ENCODE measurements at places on chromosomes 16 and 17.
A peak's percentile ranks its signal among the peaks of the same experiment; 100 is the strongest.

- no peak for DNase-seq
Measured at GRCh38 chr17:1362065-1362848, 37.8 kb downstream of the YWHAE start.

- no peak for DNase-seq
Measured at GRCh38 chr16:4899474-4899846, 37.5 kb downstream of the PPL start.

DNA sequence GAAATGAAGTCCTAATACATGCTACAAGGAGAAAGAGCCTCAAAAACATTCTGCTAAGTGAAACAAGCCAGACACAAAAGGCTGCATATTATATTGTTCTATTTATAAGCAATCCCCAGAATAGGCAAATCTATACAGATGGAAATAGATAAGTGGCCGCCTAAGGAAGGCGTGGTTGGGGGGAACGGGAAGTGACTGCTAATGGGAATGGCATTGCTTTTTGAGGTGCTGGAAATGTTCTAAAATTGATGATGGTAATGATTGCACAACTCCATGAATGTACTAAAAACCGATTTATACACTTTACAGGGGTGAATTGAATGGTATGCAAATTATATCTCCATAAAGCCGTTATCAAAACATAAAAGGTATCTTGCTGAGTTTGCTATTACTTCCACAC lies 67.7 kb downstream of the GAS7 start:
- no peak for DNase-seq

DNA sequence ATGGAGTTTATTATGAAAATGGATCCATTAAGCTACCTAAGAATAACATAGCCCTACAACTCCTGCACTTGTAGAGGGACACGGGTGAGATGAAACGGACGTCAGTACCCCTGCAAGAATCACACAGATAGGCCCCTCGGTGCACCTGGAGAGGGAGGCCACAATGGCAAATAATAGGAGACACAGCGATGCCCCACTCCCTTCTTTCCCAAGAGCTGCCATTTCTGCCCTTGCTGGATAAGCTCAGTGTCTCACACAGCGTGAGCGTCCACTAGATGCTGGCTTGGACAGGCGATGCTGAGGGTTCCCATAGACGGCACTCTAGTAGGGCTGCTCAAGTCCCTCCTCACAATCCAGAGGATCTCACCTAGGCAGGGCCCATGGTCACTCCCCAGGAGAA lies 67.8 kb downstream of the ADCY9 start:
- no peak for DNase-seq

DNA sequence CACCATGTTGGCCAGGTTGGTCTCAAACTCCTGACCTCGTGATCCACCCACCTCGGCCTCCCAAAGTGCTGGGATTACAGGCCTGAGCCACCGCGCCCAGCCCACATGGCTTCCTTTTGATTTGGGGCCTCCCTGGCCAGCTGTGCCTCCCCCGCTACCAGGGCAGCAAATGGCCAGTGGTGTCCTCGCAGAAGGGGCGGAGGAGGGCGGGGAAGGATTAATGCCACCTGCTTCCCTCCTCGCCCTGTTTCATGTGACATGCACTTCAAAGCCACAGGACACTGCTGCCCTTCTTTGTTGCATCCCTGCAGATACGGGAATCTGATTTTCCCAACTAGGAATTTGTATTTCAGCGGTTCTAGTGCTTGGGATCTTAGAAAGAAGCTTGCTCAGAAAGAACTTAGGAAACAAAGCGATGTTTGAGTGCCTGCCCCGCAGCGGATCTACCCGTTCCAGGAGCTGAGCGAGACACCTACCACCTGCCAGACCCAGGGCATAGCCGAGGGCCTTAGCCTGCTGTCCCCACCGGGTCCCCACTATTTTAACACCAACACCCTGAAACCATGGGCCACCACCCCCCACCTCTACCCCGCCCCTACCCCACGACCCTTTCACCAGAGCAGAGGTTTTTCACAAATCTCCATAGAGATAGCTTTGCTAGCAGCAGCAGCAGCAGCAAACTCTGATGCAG lies 37.7 kb upstream of the CCDC182 start:
- DNase-seq, result no peak

- no peak for DNase-seq
Measured at GRCh38 chr17:74251569-74251968, 22.5 kb upstream of the DNAI2 start.

- DNase-seq, result no peak
Measured at GRCh38 chr16:84911486-84912216, 91.9 kb downstream of the CRISPLD2 start.

- DNase-seq, result peak; percentile 20
Measured at GRCh38 chr16:53504665-53505064, 1.7 kb upstream of the AKTIP start.
